ENCODE measurements at places on chromosomes 7 and 10.

DNA sequence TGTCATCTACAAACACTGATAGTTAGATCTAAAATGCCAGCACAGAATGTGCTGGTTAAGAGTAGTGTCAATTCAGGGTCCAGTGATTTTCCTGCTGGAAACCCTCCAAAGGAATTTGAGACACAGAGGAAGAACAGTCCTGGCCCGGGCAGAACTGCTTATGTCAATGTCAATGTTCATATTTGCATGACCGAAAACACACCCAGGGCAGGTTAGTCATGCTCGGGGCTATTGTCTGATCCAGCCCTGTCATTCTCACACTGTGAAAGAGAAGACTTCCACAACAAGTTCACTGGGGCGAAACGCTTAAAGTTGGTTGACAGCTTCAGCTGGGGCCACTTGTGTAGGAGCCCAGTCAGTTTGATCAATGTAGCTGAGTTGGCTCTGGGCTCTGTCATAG, 139.3 kb downstream of the C1GALT1 start:
- H3K27me3 ChIP-seq: peaks cover 6% of the 10 kb centered on the region
- no peaks in the 10 kb centered on the region for H3K36me3 ChIP-seq
- no peaks in the 10 kb centered on the region for H3K4me1 ChIP-seq
- DNase-seq: no peak

DNA sequence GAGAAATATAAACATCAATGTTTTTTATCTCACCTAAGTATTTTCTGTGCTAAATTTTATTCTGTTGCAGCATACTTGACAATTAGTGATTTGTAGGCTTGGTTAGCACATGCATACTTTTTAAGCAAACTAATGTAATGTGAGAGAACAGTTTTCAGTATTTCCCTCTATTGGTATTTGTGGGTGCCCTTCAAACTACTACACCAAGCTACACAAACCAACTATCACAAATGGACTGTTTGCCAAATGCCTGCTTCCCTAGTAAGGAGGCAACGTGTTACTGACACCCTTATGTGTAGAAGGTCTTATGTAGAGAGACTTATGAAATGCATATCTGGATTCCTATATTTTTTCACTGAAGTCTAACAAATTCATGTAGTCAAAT, 98.4 kb upstream of the FZD1 start:
- no peaks in the 10 kb centered on the region for H3K4me1 ChIP-seq
- no peak for DNase-seq
- H3K4me3 ChIP-seq: no peak overlapping the region

DNA sequence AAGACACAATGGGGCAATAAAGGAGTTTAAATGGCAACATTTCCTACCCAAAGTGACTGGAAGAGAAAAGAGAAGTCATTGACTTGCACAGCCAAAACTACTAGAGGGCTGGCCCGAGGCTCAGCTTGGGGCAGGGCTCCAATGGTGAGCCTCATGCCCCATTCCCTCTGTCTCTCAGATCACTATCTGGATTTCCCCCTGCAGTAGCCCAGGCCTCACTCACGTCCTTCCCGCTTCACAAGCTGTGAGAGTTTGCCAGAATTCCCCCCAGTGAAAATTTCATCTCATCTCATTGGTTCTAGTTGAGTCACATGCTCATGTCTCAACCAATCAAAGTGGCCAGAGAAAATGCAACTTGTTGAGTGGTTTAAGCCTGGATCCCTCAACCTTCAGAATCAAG, 181.3 kb downstream of the WDR11 start:
- no peak overlapping the region for H3K4me3 ChIP-seq
- DNase-seq: no peak
- H3K4me1 ChIP-seq: no peaks in the 10 kb centered on the region

DNA sequence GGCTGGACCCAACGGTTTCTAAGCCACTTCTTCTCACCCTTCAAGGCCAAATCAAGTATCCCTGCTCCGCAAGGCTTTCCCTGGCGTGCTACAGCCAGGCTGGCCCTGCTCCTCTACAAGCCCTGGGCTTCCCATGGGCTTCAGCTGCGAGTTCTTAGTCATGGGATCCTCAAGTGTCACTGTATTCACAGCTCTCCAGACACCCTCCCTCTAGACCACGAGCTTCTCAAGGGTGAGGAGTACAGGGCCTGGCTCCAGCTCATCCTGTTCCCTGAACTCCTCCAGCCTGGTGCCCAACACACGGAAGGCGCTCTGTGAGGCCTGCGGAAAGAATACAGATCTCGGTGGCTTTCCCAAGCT, 38.8 kb downstream of the FAM53B start:
- no peak overlapping the region for H3K27ac ChIP-seq
- no peak for DNase-seq
- H3K4me3 ChIP-seq: no peak overlapping the region
- H3K27me3 ChIP-seq: no peaks in the 10 kb centered on the region
- peaks cover 80% of the 10 kb centered on the region for H3K4me1 ChIP-seq

- no peak for DNase-seq
- H3K27ac ChIP-seq: no peak overlapping the region
- no peaks in the 10 kb centered on the region for H3K36me3 ChIP-seq
- H3K4me1 ChIP-seq: no peaks in the 10 kb centered on the region
- no peak overlapping the region for H3K4me3 ChIP-seq
- no peaks in the 10 kb centered on the region for H3K27me3 ChIP-seq
Observed at GRCh38 chr7:46772776-46773175, 809.1 kb downstream of the TNS3 start.

All from activated T-helper 2 cell treated with anti-CD3 and anti-CD28 coated beads, Interferon-gamma antibody, Interleukin-2, Interleukin-4, amounts not matched to agents 10 μg/mL and 5 μg/mL and 100 μg/mL, durations not matched to agents 14 hours and 24 hours and 36 hours (primary cell).